Activated naive CD4-positive, alpha-beta T cell treated with anti-CD3 and anti-CD28 coated beads, Interleukin-2, amount 10 ng/mL, durations not matched to agents 7 days and 5 days (primary cell): ENCODE measurements at places on chromosomes 13 and 19.

GRCh38 chr19:6375411-6376010, at the start of gene PSPN:
Gene PSPN, minus strand, starts transcription at chr19:6375933. Its CDS starts 84 bp downstream, at chr19:6375849.
- DNase-seq, result no peak

DNA sequence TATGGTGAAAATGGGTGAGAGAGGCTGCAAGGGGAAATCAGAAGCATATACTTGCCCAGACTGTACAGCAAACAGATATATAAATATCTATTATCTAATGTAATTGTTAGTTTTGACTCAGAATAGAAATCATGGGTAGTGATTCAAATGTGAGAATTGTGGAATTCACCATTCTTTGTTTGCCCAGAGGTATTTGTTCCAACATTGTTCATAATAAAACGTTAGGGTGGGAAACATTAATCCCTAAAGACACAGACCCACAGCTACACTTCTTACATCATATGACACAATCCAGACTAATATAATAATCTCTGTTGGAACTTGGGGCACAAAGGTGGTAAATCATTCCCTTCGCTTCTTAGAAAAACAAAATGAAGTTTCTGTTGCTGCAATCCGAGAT, 646.5 kb upstream of the SLITRK6 start:
- no peak for DNase-seq

DNA sequence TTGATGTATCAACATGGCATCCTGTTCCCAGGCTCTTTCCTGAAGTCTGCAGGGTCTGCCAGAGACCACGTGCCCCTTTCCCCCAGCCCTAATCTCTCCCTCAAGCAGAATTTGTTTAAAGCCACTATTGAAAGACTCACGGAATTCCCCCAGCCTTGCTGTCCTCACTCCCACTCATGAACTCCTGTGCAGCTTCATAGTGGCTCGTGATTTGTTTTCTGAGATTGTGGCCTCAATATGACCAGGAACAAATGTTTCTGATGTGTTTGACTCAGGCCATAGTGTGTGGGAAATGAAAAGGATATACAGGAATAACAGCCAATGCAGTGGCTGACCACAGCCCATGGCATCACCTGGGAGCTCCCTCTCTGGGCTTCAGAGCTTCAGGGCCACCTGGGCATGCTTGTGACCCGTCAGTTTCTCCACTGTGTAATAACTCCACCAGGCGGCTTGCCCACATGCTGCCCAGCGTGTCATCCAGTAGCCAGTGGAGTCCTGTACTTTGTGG, 8.1 kb upstream of the SERPINE3 start:
- DNase-seq, result no peak

GRCh38 chr13:99352351-99353245, 45.4 kb upstream of the GPR183 start:
- DNase-seq, result no peak

DNA sequence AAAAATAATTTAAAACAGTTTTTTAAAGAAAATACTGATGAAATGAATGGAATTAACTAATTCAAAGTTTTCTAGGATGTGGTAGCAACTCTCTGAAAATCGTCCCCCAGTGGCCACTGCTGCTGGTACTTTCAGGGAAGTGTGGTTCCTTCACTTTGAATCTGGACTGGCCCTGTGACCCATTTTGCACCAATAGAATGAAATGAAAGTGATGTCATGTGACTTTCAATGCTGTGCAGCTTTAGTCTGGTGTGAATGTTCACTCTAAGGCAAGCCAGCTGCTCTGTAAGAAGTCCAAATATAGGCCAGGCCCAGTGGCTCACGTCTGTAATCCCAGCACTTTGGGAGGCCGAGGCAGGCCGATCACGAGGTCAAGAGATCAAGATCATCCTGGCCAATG, 26.4 kb upstream of the HNRNPA1L2 start:
- DNase-seq, result peak; percentile 31

DNA sequence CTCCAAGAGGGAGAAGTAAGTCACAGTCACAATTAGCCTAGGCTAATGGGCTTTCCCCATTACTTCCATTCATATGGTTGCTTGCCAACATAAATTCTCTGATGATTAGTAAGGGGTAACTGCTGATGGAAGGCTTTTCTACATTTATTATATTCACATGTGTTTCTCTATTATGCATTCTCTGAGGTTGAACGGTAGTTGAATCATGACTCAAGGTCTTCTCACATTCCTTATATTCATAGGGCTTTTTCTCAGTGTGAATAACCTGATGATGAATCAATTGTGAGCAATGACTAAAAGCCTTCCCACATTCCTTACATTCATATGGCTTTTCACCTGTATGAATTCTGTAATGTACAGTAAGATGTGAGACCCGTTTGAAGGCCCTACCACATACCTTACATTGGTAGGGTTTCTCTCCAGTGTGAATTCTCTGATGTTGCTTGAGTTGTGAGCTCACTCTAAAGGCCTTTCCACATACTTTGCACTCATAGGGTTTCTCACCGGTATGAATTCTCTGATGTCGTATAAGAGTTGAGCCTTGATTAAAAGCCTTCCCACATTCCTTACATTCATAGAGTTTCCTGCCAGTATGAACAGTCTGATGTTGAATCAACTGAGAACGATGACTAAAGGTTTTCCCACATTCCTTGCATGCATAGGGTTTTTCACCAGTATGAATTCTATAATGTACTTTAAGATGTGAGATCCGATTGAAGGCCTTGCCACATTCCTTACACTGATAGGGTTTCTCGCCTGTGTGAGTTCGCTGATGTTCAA, 9.3 kb downstream of the ZNF582 start:
- DNase-seq, result no peak

GRCh38 chr19:42098781-42099180, 22.8 kb downstream of the ZNF574 start:
- no peak for DNase-seq

GRCh38 chr19:10018263-10018662, 5.0 kb downstream of the RDH8 start:
- no peak for DNase-seq

DNA sequence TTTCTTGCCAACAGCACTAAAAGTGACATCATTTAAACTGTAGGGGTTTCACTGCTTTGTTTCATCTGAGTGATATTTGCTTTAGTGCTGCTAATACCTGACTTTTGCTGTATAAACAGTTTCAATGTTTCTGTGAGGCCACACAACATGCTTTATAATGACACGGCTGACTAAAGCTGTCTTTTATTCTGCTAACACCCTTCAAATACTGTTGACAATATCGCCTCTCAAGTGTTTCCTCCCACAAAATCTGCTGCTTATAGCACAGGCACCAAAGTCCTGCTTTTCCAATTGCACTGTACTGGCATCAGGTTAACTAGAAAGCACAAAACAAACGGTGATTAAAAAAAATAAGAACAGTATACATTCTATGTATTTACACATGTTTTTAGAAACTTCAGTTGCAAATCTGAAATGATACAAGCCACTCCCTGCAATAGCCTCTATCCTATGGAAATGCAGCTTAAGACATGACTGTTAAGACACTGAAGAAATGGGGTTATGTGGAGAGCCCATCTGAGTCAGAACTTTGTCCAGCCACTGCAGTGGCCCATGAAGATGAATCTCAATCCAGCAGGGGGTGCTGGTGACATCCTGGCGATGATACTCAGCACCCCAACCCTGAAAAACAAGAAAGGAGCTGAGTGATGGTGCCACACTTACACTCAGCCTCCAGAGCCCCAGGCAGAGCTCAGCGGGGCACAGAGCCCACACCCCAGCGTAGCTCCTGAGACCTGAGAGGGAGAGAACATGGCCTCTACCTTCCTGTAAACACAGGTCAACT, 29.4 kb downstream of the RFXAP start:
- peak; percentile 32 for DNase-seq

DNA sequence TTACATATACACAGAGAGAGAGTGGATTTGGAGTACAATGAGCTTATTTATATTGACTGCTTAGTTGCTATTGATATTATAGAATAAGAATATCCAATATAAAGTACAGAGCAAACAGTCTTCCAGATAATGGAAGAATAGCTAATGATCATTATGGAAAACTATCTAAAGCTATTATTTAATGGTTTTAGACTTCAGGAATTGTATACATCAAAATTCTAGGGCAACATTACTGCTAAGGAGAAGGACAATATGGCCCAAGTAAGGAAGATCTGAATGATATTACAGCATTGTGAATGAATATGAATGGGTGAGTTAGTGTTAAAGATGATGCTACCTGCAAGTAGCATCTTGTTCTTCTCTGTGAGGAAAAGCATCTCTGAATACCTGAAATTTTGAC, 604.2 kb upstream of the PCDH20 start:
- no peak for DNase-seq

DNA sequence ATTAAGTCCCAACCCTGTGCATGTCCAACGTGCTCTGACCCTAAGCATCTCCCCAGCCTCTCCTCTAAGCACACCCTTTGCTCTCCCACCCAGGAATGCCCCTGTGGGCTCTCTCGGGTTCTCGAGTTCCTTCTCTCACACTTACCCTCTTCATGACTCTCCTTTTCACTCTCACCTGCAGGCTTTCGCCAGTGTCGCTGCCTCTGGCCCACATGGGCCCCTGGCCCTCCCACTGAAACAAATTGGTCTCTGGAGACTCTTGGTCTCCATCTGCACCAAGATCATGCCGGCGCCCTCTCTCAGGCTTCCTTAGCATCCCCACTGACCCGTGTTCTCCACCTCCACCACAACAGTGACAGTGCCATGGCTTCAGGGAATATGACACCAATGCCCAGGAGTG, 19.6 kb upstream of the SACS start:
- DNase-seq, result no peak

DNA sequence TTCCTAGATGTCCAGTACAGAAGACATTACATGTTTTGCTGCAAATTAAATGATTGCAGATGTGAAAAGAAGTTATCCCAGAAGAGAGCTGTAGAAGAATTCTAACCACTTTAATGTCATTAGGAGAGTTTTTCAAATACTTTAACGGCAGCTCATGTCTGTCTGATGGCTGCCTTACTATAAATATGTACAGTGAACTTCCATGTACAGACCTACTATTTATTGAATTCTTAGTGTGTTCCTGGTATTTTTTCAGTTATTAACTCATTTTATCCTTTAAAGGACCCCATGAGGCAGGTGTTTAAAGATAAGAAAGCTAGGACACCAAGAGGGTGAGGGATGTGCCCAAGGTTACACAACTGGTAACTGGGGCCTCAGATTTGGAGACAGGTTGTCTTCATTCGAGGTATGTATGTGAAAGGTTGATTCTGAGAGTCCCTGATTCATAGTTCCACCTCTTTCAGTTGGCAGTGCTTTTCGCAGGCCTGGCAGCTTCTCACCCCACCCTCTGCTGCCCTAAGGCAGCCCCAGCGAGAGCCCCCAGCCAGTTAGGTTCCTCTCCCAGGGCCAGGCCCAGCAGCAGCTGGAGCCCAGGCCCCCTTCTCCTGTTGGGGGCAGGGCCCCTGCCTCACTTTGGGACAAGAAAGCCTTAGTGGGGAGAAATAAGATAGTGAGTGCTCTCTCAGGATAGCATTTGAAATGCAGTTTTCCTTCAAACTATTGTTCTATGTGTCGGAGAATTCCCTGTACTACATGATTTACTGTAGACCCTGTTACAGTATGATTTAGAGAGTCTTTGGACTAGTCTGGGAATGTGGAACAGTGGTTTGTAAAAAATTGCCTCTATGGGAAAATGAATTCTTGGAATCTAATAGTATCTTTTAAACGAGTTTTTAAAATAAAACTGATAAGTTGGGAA, 67.7 kb upstream of the TEX29 start:
- DNase-seq, result no peak

- no peak for DNase-seq
Measured at GRCh38 chr13:111962431-111962891, 104.5 kb upstream of the SOX1 start.

DNA sequence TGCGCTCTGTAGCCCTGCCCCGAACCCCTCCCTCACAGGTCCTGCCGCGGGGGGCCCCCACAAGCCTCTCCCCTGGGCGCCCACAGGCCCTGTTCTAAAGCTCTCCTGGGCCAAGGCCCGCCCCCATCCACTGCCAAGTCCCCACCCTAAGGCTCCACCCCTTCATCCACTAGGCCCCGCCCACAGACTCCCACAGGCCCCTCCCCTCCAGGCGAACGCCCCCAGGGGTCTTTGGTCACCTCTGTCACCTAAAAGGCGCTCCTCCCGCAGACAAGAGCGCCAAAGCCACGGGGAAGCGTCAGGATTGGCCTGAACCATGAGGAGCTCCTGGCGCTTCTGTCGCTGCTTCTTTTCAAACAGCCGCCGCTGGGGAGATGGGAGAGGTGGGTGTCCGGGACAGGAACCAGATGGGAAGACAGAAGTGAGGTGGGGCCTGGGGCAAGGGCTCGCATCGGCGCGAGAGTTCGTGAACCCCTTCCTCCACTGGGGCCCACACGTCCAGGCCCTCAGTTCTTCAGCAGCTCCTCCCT, 2.3 kb downstream of the TULP2 start:
- peak; percentile 56 for DNase-seq

DNA sequence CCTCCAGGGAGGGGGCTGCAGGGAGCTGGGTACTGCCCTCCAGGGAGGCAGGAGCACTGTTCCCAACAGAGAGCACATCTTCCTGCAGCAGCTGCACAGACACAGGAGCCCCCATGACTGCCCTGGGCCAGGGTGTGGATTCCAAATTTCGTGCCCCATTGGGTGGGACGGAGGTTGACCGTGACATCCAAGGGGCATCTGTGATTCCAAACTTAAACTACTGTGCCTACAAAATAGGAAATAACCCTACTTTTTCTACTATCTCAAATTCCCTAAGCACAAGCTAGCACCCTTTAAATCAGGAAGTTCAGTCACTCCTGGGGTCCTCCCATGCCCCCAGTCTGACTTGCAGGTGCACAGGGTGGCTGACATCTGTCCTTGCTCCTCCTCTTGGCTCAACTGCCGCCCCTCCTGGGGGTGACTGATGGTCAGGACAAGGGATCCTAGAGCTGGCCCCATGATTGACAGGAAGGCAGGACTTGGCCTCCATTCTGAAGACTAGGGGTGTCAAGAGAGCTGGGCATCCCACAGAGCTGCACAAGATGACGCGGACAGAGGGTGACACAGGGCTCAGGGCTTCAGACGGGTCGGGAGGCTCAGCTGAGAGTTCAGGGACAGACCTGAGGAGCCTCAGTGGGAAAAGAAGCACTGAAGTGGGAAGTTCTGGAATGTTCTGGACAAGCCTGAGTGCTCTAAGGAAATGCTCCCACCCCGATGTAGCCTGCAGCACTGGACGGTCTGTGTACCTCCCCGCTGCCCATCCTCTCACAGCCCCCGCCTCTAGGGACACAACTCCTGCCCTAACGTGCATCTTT, 7.8 kb upstream of the CEACAM5 start:
- DNase-seq, result peak; percentile 11

DNA sequence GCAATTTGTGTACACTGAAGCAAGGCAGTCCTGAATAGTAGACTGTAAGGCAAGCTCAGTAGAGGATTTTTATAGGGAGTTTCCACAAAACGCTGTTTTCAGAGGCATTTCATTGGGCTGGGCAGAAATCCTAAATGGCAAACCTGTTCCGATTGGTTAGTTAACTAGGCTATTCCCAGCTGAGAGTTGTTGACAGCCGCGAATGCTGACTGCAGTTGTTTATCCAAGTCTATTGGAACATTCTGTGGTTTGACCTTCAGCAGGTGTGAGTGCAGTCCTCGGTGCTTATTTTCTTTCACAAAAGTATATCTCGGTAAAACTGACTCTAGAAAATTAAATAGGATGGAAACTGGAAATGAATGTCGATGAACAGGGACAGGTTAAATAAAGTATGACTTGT, 45.4 kb downstream of the TPT1 start:
- DNase-seq, result no peak

GRCh38 chr13:69935043-69935442, 172.6 kb upstream of the ATXN8OS start:
- no peak for DNase-seq
